ENCODE measurements at places on chromosomes 4 and X.
A peak's percentile ranks its signal among the peaks of the same experiment; 100 is the strongest.

DNA sequence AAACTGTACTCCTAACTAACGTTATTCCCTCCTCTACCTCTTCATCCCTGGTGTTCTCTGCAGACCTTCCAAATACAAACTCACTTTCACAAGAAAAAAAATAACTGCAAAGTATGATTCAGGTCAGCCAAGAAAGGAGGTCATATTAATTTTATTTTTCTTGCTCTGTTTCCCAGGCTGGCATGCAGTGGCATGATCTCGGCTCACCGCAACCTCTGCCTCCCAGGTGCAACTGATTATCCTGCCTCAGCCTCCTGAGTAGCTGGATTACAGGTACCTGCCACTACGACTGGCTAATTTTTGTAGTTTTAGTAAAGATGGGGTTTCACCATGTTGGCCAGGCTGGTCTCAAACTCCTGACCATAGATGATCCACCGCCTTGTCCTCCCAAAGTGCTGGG lies 156.6 kb downstream of the CHIC2 start:
- DNase-seq: no peak

DNA sequence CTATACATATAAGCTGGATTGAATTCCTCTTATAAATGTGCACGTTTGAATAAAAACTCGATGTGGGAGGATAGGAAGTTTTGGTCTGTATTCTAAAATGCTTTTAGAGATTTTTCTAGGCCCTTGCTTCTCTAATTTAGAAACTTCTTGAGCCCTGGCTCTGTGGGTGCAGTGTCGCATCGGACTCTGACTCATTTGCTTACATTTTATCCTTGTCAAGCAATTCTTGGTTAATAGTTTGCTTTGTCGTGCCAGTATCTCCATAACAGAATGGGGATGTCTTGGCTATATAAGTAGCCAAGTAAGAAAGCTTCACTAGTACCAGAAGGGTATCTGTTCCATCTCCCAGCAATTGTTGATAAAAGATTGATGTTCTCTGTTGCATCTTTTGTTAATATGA lies 10.7 kb downstream of the SGMS2 start:
- no peak for DNase-seq

- DNase-seq: no peak
Measured at GRCh38 chr4:95387719-95388118, 161.1 kb downstream of the UNC5C start.

GRCh38 chr4:153282023-153282422 lies 62.5 kb upstream of the MND1 start:
- no peak for DNase-seq

- DNase-seq: no peak
Measured at GRCh38 chrX:23031600-23031999, 31.8 kb downstream of the DDX53 start.

GRCh38 chrX:70079297-70079696 lies 17.0 kb downstream of the OTUD6A start:
- no peak for DNase-seq

DNA sequence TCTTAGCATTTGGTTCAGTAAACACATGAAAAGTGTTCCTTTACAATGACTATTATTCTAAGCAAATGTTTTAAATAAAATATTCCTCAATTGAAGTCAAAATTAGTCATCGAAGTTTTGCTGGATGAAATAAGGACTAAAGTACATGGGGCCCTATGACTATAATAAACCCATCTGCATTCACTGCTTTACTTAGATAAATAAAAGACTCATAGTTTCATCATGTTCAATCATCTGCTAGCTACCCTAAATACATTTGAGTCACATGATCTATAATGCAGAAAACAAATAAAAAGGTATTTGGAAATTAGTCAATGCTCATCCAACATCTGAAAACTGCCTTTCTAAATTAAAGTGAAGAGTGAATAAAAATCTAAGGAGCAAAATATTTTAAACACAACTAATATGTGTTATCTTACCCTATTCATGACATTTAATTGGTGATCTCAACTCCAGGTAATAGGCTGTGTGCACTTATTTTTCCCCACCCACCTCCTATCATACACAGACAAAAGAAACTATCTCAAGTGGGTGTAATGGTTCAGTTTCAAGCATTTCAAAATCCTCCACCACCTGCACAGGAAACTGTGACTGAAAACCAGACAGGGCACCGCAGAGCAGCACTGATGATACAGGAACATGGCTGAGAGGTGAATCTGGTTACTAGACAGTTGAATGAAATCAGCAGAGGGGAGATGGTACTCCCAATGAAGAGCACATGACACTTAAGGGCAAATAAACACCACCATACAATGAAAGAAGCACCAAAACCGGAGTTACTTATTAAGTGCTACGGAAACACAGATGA lies 78.6 kb downstream of the CAMK2D start:
- DNase-seq: peak; percentile 39

- no peak for DNase-seq
Measured at GRCh38 chr4:78938474-78938867, 767 bp downstream of the PAQR3 start.

- DNase-seq: no peak
Measured at GRCh38 chr4:170423137-170423536, 333.4 kb upstream of the AADAT start.

DNA sequence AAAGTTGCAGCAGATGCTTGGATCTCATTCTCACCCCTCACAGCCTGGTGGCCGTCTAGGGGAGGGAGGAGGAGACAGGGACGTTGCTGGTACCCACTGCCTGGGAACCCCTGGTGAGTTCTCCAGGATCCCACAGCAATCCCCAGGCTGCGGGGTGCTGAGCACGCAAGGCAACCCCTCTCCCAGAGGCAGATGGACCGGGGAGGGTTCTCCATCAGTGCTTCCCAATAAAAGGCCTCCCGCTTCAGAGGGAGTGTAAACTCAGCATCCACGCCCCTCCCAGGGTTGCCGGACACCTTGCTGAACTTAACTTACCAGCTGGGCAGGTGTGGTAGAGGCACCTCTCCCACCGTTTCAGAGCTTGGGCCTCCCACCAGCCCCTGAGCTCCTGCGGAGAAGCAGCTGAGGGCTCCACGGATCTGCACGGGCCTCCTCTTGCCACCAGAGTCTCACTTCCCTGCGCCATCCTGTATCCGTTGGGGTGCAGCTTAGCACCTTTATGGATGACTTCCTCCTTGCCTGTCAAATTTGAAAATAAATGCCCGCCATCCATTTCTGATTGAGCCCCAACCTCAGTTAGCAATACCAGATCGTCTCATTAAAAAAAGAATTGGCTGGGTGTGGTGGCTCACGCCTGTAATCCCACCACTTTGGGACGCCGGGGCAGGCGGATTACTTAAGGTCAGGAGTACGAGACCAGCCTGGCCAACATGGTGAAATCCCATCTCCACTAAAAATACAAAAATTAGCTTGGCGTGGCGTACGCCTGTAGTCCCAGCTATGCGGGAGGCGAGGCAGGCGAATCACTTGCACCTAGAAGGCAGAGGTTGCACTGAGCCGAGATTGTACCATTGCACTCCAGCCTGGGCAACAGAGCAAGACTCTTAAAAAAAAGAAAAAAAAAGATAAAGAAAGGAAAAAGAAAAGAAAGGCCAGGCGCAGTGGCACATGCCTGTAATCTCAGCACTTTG lies 14.8 kb upstream of the TBC1D14 start:
- DNase-seq: no peak
